Body of pancreas (tissue), 4 donors: ENCODE measurements at places on chromosomes 4 and X.

DNA sequence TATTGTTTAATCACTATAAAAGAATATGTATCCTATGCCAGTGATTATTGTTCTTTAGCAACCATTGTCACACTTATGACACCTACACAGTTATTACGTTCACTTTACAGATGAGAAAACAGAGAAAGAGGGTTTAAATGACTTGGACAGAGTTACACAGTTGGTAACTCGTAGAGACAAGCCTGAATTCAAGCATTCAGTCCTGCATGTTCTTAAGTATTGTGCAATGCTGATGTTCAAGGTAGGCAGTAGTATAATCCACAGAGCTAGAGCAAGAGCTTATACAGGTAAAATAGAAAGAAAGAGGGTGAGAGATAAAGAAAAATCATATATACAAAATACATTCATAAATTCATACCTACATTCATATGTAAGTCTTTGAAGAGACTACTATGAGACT, 249.8 kb upstream of the ANXA10 start:
- no peak for DNase-seq
- H3K4me3 ChIP-seq: no peak overlapping the region
- H3K36me3 ChIP-seq: no peaks in the 10 kb centered on the region

- DNase-seq: no peak
- no peak overlapping the region for H3K27ac ChIP-seq
- no peaks in the 10 kb centered on the region for H3K36me3 ChIP-seq
- H3K27me3 ChIP-seq: no peaks in the 10 kb centered on the region
These were observed 13.3 kb upstream of the ZNF518B start for GRCh38 chr4:10470505-10470904.

DNA sequence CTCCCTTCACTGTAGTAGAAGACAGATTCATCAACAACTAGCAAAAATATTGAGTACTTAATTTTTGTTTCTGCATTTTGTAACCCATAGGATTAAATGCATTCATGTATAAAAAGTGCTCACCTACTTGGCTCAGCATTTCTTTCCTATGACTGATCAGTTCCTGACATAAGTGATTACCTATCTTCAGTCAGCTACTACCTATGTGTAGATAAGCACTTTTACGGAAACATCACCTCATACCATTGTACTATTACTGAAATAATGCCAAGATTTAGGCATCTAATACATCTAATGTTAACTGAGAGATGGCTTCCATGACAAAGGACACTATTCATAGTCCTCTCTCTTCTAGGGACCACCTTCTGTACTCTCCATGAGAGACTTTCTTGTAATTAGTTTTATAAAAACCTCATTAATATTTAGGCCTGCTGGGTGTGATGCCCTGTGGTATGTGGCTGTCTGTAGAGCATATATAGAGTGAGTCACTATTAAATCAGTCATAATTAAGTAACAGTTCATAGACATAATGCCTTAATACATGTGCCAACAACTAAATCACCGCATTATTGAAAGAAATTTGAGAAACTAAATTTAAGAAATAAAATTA, 147.0 kb downstream of the PDGFC start:
- H3K4me1 ChIP-seq: peaks cover 3% of the 10 kb centered on the region
- no peak overlapping the region for H3K27ac ChIP-seq
- no peaks in the 10 kb centered on the region for H3K36me3 ChIP-seq
- no peak for DNase-seq

GRCh38 chrX:52577464-52578173, 60.8 kb upstream of the XAGE1B start:
- no peaks in the 10 kb centered on the region for H3K36me3 ChIP-seq
- no peak overlapping the region for H3K4me3 ChIP-seq
- no peak for DNase-seq

- H3K4me1 ChIP-seq: peaks cover 85% of the 10 kb centered on the region
- no peaks in the 10 kb centered on the region for H3K36me3 ChIP-seq
- no peaks in the 10 kb centered on the region for H3K27me3 ChIP-seq
- peak overlapping the region; percentile 93 for H3K27ac ChIP-seq
These were observed 602 bp upstream of the SCARB2 start for GRCh38 chr4:76214177-76214675.
